ENCODE measurements at places on chromosomes 2 and 18. TPM values are rescaled to one million over a fixed set of nuclear protein-coding genes. Genes with fewer than 3 reads are reported as not detected.

Gene RGPD3
- 0.07 TPM for total RNA-seq

Gene FAM228A
- not detected for total RNA-seq

Gene CAMKMT
- 1.3 TPM for total RNA-seq

Gene MYO5B
- 8.8 TPM for total RNA-seq

Gene CRYGD
- total RNA-seq, result not detected

Gene NLRC4
- not detected for total RNA-seq

Gene NMUR1
- total RNA-seq, result not detected

Gene ASAP2
- 18.4 TPM for total RNA-seq

Gene KIF5C
- 0.13 TPM for total RNA-seq

Gene ZBTB7C
- 0.10 TPM for total RNA-seq

Gene KIAA2012
- total RNA-seq, result not detected

Gene ASB18
- not detected for total RNA-seq
